ENCODE measurements at places on chromosomes 7 and 10.

DNA sequence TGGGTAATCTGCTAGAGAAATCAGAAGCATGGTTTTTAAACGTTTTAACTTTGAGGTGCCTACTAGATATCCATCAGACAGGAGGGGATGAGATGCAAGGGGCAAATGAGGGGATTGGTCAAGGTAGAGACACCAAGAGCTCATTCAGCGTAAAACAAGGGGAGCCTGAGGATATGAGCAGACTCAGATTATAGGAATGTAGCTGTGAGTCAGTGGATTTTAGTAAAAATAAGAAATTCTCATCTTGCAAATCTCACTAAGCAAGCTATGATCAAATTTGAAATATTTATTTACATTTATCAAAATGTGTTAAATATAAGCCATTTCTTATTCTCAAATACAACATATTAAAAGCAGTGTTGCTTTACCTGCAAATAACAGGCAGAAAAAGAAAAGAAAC lies 21.4 kb upstream of the TFEC start:
- DNase-seq, result no peak

- DNase-seq, result no peak
Observed at GRCh38 chr10:89566992-89567391, 31.6 kb upstream of the SLC16A12 start.

- no peak for DNase-seq
Observed at GRCh38 chr7:100176096-100177044, 811 bp downstream of the GPC2 start.

- no peak for DNase-seq
Observed at GRCh38 chr10:105964009-105964408, 1200.5 kb downstream of the SORCS1 start.

GRCh38 chr7:23898619-23899018 lies 188.6 kb downstream of the STK31 start:
- DNase-seq, result no peak
